MV-4-11 (cell line): ENCODE measurements at places on chromosomes 6 and 20.

- DNase-seq: no peak
These were observed 522.9 kb downstream of the CDH26 start for GRCh38 chr20:60480950-60481742.

- DNase-seq: no peak
These were observed 27.7 kb downstream of the FAM50B start for GRCh38 chr6:3876866-3877265.

DNA sequence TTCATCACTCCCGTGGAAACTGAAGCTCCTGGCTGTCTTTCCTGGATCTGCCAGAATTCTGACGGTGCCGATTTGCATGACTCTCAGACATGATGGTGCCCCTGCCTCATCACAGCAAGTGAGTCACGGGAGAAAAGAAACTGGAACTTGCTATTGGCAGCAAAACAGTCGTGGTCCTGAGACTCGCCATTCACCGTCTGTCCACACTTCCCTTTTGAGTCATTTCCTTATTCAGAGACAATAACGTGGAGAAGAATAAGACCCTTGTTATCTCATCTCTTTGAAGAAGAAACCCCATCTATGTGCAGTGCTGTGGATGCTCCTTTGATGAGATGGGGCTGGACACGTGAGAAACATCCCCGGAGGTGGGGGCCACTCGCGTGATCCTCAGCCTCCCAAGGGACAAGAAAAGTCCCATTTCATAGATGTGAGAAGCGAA lies 4.2 kb downstream of the GPR31 start:
- DNase-seq: peak; percentile 90

GRCh38 chr20:41352666-41353065 lies 12.0 kb downstream of the LPIN3 start:
- DNase-seq: no peak

GRCh38 chr6:150924808-150925589 lies 59.5 kb downstream of the MTHFD1L start:
- no peak for DNase-seq

DNA sequence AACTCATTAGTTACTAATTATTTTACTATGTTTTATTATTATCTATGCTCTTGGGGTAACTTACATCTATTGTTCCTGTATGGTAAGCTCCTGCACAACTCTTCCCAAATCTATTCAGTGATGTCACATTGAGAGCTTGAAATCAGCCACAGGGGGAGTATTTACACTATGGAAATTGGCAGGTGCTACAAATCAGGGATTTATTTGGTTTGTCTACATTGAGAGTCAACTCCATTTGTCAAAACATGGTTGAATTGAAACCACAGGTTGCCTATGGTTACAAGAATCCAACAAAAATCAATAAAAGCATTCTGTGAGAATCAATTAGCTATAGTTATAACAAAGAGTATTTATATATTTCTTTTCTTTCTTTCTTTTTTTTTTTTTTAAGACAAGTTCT lies 3.9 kb upstream of the FITM2 start:
- DNase-seq: no peak

DNA sequence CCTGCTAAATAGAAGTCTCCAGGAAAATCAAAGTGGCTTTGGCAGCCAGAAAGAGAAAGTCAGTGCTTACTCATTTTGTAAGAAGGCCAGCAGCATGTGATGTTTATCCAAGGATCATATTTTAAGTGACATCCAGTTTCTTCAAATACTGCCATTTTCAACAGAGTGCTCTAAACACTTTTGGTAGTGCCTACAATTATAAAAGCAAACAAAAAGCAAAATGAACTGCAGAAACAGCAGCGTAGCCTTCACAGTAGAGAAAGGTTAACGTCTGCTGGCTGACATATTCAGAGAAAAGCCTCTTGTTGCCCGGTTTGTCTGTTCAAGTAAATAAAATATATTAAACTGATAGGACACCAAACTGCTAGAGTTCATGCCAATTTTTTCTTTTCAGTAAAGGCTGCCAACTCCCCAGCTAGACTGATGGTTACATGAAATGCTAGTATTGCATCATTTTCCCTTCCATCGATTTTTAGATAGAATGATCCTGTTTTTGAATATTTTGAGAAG lies 705.7 kb upstream of the SLC35B3 start:
- DNase-seq: no peak

DNA sequence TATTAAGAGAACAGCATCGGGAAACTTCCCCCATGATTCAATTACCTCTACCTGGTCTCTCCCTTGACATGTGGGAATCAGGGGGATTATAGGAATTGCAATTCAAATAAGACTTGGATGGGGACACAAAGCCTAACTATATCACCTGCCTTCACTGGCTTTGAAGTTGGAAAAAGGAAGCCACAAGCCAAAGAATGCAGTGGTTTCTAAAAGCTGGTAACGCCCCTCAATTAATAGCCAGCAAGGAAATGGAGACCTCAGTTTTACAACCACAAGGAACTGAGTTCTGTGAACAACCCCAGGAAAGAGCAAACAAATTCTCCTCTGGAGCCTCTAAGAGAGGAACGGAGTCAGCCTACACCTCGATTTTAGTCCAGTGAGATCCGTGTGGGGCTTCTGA lies 244.1 kb downstream of the TFAP2A start:
- no peak for DNase-seq

DNA sequence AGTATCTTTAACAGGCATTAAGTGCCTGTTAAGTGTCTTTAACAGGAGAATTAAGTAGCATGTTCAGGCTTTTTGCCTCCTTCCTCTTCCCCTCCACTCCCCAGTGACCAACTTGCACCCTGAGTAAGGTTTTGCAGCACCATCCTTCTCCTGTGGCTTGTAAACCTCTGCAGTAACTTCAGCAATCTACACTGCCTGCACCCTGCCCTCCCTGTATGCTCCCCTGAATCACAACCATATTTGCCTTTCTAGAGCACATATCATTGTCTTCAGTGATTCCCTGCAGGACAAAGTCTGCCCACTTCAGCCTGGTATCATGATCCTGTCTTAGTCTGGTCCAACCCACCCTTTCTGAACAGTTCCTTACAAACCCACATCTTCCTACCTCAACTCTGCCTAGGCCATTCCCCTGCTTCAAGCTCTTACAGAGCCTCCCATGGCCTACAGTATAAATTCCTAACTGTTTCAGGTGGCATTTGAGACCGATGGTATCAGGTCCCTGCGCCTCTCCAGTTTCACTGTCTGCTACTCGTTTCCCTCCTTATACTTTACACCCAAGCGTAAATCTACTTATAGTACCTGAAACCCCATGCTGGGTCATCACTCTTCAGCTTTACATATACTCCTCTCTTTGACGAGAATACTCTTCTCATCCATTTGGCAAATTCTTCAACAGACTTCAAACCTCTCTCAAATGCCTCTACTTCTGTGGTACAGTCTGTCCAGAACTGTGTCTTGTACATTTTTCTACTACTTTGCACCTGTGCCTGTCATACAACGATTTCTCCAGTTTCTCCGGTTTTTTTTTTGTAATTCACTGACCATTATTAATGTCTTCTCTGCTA lies 69.8 kb downstream of the ZHX3 start:
- no peak for DNase-seq

GRCh38 chr20:57507477-57507876 lies 17.5 kb downstream of the CTCFL start:
- DNase-seq: no peak

GRCh38 chr6:113067612-113068275 lies 720.6 kb downstream of the RFPL4B start:
- DNase-seq: no peak
